ENCODE measurements at places on chromosomes 3 and 15. TPM values are rescaled to one million over a fixed set of nuclear protein-coding genes. Genes with fewer than 3 reads are reported as not detected.

The BTLA gene
- 0.57 TPM for total RNA-seq

The KCNAB1 gene
- total RNA-seq = 4.4 TPM

The ARHGEF26 gene
- total RNA-seq = 56.3 TPM

The TYRO3 gene
- total RNA-seq = 16.8 TPM

DNA sequence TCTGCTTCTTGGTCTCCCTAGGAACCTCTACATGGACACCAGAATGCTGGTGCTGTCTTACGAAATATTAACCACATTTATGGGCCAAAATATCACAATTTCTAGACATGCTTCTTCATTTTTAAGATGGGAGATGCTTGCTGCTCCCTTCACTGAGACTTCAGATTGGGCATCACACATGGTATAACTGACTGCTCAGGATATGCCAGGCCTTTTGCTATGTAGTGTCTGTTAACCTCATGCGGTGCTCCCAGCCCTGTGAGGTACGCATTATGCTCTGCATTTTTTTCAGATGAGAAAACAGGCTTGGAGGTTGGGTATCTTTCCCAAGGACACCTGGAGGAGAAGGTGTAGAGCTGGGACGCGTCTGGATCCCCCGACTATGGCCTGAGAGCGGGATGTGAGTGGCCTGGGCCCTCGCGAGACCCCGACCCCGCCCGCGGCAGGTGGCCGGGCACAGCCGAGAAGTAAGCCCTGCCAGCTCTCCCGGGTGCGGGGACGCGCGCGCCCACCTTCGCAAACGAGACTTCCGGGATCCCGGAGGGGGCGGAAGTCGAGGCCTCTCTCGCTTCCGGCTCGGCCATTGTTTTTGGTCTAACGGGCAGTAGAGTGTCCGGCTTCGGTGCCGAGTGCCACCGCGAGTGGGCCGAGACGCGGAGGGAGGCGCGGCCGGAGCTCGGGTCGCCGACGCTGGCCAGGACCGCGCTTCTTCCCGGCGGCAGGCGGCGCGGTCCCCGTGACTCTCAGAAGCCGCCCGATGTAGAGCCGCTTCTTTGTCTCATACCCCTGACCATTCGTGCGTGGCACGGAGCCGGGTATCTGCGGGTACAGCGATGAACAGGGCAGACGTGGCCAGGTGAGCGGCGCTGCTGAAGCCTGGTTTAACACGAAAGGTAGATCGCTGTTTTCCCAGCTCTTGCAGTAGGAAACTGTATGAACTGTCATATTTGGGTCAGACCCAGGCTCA is at the start of gene ZKSCAN7:
Gene ZKSCAN7, plus strand, starts transcription at position 568 of the 967 bp plus-strand sequence. CDS start 1,855 bp downstream, outside the sequence.
- ATAC-seq = peak; percentile 97

GRCh38 chr3:37367436-37367835 is 193.1 kb upstream of the LRRFIP2 start:
- no peak for ATAC-seq

GRCh38 chr3:103077910-103078309 is 643.1 kb downstream of the ZPLD1 start:
- no peak for ATAC-seq

DNA sequence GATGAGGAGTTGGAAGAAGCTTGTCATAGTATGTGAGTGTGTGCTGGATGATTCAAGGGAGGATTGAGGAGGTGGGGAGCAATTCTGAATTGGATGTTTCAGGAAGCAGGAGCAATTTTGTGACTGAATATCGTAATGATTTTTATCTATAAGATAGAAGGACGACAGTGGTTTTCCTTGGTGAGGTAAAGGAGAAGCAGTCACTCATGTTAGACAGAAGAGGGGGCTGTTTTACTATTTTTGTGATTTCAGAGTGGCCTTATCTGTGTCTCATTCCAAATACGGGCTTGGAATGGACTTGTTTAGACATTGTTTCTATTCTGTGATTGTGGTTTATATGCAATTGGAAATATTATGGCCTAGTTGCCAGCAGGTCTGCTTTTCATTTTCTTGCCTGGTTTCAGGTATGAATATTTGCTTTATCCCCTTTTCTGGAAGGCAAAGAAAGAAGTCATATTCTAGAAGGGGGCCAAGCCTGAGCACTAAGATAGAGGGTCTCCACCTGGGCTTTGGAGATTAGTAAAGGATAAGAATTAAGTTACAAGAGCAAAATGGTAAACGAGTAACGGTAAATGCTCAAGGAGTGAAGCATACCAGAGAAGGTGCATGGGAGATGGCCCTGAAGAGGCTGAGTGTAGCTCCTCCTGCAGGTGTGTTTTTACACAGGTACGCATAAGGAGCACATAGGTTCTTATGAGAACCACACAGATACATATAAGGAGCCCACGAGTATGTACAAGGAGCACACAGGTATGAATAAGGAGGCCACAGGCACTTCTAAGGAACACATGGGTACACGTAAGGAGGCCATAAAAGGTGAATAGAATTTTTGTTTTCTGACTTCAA is 124.6 kb upstream of the KCNAB1 start:
- ATAC-seq = peak; percentile 93

Measured in motor neuron (in vitro differentiated cells).